SK-MEL-5 (cell line): ENCODE measurements at places on chromosomes 6 and 20. TPM values are rescaled to one million over a fixed set of nuclear protein-coding genes. Genes with fewer than 3 reads are reported as not detected.

DNA sequence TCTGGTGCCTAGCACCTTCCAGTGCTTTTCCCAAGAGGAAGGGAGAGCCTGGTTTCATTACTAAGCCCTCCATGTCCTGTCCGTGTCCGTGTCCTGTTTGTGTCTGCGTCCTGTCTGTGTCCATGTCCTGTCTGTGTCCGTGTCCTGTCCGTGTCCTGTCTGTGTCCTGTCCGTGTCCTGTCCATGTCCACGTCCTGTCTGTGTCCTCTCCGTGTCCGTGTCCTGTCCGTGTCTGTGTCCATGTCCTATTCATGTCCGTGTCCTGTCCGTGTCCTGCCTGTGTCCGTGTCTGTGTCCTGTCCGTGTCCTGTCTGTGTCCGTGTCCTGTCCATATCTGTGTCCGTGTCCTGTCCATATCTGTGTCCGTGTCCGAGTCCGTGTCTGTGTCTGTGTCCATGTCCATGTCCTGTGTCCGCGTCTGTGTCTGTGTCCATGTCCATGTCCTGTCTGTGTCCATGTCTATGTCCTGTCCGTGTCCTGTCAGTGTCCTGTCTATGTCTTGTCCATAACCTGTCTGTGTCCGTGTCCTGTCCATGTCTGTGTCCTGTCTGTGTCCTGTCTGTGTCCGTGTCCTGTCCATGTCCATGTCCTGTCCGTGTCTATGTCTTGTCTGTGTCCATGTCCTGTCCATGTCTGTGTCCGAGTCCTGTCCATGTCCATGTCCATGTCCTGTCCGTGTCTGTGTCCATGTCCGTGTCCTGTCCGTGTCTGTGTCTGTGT is 54.4 kb upstream of the BHLHE23 start:
- DNase-seq: no peak

GRCh38 chr6:169669147-169669546 is 32.7 kb downstream of the WDR27 start:
- no peak for DNase-seq

DNA sequence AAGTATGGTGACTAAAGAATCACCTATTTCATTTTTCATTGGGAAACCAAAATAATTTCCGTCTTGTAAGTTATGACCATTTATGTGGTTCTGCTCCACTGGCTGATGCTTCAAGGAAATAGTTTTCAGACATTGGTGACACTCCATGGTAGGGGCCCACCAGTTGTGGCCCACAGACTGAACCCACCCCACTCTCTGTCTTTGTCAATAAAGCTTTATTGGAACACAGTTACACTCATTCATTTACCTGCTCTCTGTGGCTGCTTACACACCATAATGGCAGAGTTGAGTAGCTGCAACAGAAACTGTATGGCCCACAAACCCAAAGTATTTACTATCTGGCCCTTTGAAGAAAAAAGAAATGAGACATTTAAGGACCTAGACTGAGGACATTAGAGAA is 78.5 kb downstream of the TBC1D7 start:
- no peak for DNase-seq

DNA sequence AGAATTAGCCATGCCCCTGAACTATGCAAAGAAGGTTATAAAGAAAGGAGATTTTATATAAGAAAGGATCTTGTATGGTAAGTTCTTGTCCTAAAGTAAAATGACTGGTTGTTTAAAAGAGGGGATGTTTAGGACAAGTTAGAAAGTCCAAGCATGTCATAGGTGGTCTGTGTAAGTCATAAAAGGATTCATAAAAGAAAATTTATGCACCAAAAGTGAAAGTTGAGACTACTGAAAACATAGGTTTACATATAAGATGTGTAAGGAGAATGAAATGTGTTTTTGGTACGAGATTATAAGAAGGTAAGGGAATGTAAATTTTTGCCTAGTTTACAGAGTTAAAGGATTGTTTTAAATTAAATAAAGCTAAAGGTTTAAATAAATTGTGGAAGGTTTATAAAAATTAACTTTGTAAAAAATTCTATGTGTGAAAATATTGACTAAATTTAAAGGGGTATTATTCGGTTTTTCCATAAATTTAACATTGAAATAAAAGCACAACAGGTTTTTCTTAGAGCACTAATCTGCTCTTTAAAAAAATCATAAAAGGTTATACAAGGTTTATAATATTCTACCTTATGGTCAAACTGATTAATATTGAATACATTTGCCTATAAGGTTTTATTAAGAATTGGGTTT is 93.6 kb upstream of the UST start:
- no peak for DNase-seq

DNA sequence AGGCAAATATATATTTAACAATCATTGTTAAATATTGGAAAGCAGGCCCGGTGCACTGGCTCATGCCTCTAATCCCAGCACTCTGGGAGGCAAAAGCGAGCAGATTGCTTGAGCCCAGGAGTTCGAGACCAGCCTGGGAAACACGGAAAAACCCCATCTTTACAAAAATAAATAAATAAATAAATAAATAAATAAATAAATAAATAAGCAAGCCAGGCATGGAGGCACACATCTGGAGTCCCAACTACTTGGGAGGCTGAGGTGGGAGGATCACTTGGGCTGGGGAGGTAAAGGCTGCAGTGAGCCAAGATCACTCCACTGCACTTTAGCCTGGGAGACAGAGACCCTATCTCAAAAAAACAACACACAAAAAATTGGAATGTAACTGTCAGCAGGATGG is 53.7 kb downstream of the ZFP64 start:
- DNase-seq: no peak

DNA sequence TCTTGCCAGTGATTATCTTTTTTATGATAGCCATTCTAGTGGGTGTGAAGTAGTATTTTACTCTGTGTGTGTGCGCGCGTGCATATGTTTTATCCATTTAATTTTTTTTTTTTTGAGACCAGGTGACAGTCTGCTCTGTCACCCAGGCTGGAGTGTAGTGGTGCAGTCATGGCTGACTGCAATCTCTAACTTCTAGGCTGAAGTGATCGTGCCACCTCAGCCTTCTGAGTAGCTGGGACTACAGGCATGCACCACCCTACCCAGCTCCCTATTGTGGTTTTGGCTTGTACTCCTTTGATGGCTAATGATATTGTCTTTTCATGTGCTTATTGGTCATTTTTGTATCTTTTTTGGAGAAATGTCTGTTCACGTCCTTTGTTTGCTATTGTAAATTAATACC is 33.3 kb downstream of the ITCH start:
- DNase-seq: no peak

DNA sequence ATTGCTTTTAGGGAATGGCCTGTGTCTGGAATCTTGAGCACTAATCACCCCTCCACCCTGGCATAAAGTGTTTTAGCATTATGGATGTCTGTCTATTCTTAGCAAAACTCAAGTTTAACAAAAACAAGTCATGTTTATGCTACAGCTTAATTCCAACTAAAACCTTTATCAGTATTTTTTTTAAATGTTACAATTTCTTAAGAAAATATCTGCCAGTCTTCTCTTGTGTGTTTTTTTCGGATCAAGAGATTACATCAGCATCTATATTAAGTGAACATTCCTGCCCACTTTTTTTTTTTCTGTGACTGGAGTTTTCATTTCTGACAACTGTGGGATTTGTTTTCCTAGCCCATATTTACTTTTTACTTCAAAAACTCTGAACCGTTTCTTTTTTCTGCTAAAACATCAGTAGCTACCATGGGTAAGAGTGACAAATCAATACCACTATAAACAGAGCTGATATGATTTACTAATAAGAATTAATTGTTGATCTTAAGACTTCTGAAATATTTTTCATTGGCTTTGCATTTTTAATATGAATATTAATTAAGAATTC is 94.3 kb downstream of the EDN1 start:
- DNase-seq: no peak

DNA sequence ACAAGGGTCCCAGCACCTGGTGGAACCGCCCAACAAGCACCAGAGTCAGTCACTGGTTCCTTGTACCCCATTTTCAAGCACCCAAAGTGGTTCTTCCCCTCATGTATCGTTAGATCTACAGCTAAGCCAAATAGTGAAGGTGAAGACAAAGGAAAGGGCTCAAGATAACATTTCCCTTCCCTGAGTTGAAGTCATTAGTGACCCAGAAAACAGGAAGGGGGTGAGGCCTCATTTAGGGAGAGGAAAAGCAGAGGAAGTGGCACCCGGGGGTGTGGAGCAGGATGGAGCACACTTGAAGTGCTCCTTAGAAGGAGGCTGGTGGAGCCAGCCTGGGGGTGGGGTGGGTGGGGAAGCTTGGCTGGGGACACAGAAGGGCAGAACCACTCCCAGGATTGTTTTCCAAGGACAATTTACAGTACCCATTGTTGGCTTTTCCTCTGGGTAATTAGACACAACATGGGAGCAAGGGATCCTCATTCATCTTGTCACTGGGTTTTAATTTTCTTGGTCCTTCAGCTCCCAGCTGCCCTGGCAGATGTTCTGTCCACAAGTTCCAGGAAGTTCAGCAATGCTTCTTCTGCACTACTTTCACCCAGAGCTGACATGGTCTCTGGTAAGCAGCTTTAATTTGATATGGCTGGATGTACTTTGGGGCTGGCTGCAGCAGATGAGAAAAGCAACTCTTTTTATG is 73.3 kb upstream of the CD93 start:
- DNase-seq: no peak

GRCh38 chr6:127439718-127440117 is 19.5 kb downstream of the KIAA0408 start:
- peak; percentile 18 for DNase-seq

Gene LST1
- total RNA-seq: not detected in 2 replicates

Gene MYBL2
- total RNA-seq: 10.4 and 14.1 TPM in 2 replicates

Gene EFCAB8
- not detected in 2 replicates for total RNA-seq

Gene RRAGD
- total RNA-seq: 145 and 165 TPM in 2 replicates

Gene FAM184A
- total RNA-seq: 4.1 and 4.7 TPM in 2 replicates

Gene PSMB9
- total RNA-seq: 10.4 and 15.4 TPM in 2 replicates
